Fibroblast of skin of abdomen (primary cell): ENCODE measurements at places on chromosomes 6 and 20.

DNA sequence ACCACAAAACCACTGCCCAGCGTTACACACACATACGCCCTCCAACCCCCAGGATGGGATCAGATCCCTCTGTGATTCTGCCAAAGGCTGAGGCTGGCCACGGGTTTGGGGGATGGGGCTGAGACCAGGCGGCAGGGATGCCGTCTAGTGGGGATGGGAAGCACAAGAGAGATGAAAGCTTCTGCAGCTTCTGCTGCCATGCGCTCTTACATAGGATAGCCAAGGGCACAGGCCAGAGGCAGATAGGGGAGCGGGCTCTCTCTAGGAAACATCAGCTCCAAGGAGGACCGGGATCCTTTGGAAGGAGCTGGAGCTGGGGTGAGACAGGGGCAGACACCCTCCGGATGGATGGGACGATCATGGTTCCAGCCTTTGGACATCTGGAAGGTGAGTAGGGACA lies 18.7 kb upstream of the RIN2 start:
- DNase-seq = no peak

DNA sequence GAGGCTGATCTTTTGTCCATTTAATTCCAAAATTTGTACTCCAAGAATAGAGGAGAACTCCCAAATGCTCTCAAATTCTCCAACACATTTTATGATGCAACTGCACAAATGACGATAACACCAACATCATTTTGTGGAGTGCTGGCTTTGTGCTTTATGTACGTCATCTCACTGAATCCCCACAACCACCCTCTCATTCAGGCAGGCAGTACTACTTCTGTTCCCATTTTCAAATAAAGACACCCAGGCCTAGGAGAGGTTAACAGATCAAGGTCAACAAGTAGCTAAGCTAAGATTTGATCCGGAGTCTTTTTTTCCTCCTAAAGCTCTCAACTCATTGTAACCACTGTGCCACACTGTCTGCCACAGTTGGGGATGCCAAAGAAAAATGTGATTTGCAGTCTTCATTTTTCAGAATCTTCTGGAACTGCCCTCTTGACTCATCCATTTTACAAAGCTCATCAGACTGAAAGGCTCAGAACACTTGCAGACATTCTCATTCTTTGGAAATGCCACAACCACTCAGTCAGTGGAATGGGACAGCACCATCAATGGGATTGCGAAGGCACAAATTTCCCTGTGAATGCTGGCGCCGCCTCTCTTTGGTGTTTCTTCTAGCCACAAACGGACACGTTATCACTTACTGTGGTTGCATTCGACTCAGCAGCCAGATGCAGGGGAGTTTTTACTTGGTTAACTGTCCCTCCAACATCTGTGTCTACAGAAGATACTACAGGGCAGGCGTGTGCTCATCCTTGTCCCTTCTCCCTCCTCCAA lies 184.4 kb downstream of the GJA10 start:
- DNase-seq = peak; percentile 34

- DNase-seq = peak; percentile 77
Measured at GRCh38 chr6:35415065-35415891, 36.9 kb upstream of the FANCE start.

DNA sequence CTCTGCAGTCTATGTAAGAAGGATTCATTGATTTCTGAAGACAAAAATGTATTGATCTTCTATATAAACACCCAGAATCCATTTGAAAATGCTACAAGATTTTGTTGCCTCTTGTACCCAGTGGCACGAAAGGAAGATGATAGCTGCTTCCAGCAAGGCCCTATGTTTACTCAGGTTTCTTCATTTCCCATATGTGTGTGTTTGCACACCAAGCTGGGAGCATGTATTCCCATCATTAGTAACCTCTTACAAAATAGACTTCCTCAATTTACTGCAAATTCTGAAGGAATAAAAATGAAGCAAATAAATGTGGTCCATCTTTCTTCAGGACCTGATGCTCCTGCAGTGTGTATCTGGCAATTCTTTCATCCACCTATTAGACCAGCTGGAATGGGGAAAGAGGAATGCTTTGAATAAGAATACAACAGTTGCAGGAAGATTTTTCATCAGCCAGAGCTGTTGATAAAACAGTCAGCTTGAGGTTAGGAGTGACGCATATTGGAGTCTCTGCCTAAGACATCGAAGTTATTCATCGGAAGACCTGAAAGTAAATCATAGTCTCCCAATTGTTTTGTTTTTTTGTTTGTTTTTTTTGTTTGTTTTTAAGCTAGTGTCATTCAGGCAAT lies 132.3 kb downstream of the PDE7B start:
- peak; percentile 50 for DNase-seq

DNA sequence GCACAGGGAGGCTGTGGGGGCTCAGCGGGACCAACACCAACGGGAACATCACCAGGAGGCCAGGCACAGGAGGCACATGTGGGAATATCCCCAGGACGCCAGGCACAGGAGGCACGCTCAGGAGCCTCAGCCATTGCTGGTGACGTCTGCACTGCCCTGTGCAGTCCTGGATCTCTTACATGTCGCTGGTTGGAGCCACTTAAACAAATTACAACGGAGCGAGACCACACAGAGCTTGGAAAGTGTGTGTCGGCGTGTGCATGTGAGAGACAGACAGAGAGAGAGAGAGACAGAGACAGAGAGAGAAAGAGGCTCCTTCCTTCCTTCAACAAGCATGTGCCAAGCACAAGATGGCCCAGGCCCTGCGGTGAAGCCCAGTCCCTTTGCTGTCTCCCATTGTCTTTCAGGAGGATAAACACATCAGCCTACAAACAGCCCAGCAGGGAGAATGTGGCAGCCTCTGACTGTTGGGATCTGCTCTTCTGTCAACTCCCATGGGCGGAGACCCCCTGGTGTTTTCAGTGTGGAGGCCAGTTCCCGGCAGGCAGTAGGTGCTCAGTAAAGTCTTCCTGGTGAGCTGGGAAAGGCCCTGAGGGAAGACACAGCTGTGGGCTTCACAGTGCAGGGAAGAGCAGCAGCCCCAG lies 112.7 kb upstream of the THBS2 start:
- no peak for DNase-seq

- peak; percentile 78 for DNase-seq
Measured at GRCh38 chr6:33320315-33321181, 3.0 kb upstream of the ZBTB22 start.

DNA sequence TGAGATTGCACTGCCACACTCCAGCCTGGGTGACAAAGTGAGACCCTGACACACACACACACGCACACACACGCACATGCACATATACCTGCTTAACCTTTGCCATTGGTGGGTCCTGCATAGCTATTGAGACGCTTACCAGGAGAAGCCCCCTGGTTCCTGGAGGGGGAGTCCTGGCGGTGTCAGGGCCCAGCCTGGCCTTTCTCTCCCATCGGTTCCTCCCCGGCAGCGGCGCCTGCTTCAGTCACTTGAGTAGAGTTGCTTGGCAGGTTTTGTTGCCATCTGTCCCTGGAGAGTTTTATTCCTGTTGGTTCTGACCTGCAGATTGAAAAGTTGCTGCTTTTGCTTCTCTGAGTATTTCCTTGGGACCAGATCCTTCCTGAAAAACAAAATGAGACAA lies 20.6 kb upstream of the FAM209A start:
- no peak for DNase-seq

- DNase-seq = no peak
Measured at GRCh38 chr6:42783876-42784642, 2.2 kb downstream of the BICRAL start.

GRCh38 chr20:46291401-46291800 lies 16.9 kb downstream of the CDH22 start:
- no peak for DNase-seq

DNA sequence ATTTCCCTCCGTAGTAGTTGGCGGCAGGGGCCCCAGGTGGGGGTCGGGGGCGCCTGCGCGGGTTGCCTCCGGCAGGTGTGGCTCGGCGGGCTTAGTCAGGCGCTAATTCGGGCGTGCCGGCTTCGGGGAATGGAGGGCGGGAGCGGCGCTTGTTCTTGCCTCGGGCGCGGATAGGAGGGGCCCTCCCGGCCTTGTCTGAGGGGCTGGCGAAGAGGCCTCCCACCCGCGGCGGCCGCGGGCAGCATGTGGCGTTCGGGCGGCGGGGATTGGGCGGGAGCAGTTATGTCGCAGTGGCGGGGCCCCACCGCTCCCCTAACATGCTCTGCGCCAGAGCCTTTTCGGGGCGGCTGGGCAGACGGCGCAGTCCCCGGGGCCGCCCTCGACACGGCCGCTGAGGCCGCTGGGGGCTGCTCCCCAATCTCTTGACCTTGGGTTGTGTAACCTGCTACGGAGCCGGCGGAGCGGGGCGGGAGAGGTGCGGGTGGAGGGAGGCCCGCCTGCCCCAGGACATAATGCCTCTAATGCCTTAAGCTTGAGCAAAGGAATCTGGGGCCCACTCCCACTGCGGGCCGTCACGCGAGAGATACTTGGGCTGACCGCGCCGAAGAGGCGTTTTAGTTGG lies 1.1 kb downstream of the AMD1 start:
- peak; percentile 18 for DNase-seq

DNA sequence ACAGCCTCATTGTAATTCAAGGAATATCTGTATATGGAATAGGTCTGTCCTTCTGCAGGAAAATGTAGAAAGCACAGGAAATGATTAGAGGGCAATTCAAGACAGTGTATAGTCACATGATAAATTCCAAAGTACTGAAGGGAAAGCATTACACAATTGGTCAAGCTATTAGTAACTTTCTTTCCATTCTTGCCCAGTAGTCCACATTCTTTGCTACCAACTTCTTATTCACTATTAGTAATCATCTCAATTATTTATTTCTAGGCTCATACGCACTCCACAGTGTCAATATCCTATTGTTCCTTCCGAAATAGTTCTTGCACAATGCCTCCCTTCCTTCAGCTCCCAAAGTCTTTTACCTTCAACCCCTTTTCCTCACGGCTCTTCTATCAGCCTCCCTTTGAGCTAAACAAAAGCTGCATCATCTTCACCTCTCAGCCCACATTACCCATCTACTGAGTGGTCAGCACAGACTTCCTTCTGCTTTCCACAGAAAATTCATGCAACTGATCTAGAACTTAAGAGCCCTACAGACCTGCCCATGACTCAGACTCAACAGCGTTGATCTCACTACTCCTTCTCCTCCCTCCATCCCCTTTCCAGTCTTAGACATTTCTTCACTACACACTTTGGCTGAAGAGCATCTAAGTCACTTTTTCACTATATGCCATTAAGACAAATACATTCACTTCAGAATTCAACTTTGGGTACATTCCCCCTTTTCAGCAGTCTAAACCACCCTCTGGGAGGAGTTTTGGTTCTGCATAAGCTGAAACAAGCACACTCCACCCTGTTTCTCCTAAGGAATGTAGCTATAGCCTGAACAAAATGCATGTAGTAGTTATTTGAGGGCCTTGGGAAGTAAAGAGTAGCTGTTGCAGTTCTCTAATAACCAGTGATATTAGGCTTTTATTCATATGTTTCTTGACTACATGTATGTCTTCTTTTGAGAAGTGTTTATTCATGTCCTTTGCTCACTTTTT lies 157.9 kb downstream of the KIF16B start:
- no peak for DNase-seq

- DNase-seq = no peak
Measured at GRCh38 chr6:37578104-37578503, 78.4 kb upstream of the CCDC167 start.
